CD4-positive, alpha-beta T cell treated with Interleukin-4 for 1 hour (primary cell): ENCODE measurements at places on chromosomes 12 and 14.
A peak's percentile ranks its signal among the peaks of the same experiment; 100 is the strongest.

GRCh38 chr14:75705014-75705413 lies 44.0 kb downstream of the TTLL5 start:
- no peak for DNase-seq

DNA sequence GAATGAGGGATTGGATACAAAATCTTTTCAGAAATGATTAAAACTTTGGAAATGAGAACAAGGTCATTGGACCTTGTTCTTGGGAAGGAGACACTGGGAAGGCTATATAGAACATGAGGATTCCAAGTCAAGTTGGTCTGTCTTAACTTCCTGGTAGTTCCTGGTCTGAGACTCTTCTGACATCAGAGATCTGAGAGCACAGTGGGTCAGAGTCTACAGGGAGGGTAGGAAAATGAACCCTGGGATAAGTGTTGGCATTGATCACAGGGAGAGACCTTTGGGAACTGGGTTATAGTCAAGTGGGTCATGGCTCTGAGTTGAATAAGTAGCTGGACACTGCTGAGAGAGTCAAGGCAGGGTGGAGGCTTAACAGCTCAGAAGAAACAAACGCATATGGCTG lies 17.3 kb upstream of the KCNA1 start:
- no peak for DNase-seq

DNA sequence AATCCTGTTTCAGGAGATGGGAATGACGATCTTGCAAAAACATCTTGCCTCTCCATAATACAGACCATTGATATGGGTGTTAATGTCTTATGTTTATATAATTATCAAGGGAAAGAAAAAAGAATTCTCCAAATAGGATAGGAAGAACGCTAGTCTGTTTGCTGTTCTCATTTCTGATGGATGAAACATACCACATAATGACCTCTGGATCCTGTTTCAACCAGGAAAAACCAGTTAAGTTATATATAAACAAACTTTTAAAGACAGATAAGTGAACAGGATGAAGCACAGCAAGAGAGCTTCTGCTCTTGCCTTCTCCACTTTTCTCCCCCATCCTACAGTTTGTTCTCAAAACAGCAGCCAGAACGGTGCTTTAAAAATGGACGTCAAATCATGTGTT lies 27.8 kb downstream of the COQ6 start:
- no peak for DNase-seq

DNA sequence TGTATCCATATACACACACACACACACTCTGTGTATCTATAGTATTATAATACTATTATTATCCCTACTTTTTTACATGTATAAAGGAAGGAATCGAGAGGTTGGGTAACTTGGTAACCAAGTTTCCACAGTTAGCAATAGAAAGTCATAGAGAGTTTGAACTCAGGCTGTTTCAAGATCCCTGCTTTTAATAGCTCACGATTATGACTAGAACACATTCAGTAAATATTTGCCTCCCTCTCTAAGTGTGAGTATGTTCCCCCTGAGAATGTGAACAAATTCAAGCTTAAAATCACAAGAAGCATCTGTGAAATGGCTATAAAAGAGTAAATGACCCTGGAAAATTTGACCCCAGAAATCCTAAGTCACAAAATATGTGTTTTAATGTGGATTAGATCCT lies 11.0 kb upstream of the REP15 start:
- DNase-seq, result no peak

GRCh38 chr14:105248368-105249181 lies at the start of gene BTBD6:
Gene BTBD6 (plus strand): TSS chr14:105248533. CDS start chr14:105248712, 179 bp downstream.
- peak; percentile 91 for DNase-seq
